ENCODE measurements at places on chromosomes 6 and 20. TPM values are rescaled to one million over a fixed set of nuclear protein-coding genes. Genes with fewer than 3 reads are reported as not detected.

Gene ARFGEF3
- total RNA-seq = 0.22 TPM

Gene DUSP22
- total RNA-seq = 19.9 TPM

Gene FOXQ1
- 5.0 TPM for total RNA-seq

Gene HSPA1L
- total RNA-seq = 0.88 TPM

Gene ULBP1
- total RNA-seq = 0.86 TPM

Gene GMDS
- 6.6 TPM for total RNA-seq

Gene SLC22A16
- total RNA-seq = not detected

Gene UCKL1
- 33.5 TPM for total RNA-seq

Gene DDX43
- 14.4 TPM for total RNA-seq

Gene LEMD2
- total RNA-seq = 64.0 TPM

Gene NR2E1
- not detected for total RNA-seq

All from placental pericyte (primary cell).